ENCODE measurements at places on chromosomes 11 and 22.

GRCh38 chr11:104333977-104334376, 170.0 kb upstream of the PDGFD start:
- no peak for DNase-seq

GRCh38 chr11:14341968-14342367, 17.0 kb downstream of the RRAS2 start:
- DNase-seq, result no peak

DNA sequence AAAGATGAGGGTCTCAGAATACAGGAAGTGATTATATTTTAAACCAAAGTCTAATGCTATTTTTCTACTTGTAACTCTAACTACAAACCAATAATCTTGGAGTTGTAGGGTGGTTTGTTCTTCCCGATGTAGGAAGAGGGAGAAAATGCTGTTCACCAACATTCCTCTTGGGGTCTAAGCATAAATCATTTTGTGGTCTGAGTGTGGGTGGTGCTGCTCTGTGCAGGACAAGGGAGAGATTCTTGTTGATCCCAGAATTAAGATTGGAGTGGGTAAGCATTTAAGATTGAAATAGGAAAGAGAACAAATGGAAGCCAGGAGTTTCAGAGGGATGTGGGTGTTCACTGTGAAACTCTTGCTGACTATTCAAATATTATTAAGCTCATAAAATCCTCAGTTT, 38.6 kb upstream of the MMP13 start:
- no peak for DNase-seq

DNA sequence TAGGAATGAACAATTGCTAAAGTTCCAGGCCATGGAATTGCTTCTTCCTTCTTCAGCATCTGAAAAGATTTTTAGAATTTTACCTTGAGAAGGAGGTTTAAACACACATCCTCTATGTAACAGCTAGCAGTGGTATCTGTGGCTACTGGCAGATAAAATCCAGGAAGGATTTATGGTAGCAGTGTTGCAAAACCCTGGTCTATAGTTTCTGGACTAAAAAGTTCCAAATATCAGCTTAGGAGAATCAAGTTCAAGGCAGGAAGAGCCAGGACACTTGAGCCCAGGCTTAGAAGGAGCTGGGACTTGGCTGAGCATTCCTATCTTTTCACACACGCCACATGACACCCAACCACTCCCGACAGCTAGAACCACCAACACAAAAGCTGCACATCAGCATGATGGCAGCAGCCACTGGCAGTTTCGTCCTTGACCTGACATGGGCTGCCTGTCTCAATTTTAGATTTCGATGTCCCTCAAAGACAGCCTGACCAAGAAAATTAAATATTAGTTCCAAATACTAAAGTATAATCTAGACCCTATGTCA, 14.1 kb downstream of the LARGE2 start:
- no peak for DNase-seq

DNA sequence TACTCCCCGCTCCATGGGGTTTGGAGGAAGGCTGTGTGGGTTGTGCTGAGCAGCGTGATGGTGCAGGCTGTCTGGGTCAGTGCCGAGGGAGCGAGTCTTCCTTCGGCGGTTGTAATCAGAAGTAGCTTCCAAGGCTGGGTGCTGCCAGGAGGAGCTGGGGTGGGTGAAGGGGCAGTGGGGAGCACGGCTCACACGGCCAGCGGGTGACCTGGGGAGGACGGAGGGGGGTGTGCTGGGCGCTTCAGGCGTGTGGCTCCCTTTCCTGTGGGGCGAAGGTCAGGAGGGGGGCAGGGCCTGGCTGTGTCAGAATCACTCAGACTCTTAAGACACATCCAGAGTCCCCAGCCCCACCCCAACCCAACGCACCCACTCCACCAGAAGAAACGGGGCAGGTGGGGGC, 60.2 kb downstream of the LRP5 start:
- DNase-seq, result no peak

GRCh38 chr22:49660794-49661781, 166.6 kb downstream of the BRD1 start:
- no peak for DNase-seq

DNA sequence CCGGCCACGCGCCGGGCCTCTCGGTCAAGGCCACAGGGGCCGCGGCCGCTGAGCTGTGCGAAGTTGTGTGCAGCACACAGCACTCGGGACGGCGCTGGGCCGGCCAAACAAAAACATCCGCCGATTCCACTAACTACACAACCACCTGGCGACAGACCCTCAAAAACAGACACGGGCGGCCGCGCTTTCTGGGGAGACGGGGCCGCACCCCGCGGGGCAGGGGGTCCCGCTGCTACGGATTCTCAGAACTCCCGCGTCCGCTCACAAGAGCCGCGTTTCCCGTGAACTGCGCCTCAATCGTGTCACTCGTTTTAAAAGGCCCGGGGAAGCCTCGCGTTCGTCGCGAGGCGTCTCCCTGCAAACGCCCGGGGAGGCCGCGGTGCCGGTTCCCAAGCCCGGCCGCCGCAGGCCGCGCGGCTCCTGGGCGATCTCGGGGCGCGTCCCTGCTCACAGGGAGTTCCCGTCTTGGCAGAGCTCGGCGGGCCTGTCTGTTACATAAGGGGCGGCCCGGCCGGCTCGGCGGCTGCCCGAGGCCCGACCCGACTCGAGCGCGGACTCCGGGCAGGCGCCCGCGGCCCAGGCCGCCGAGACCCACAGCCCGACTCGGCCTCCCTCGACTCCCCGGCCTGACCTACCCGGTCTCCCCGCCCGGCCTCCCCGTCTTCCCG, 936 bp downstream of the BRD1 start:
- peak; percentile 39 for DNase-seq

GRCh38 chr11:107563702-107564101, 1.8 kb downstream of the ALKBH8 start:
- peak; percentile 21 for DNase-seq

DNA sequence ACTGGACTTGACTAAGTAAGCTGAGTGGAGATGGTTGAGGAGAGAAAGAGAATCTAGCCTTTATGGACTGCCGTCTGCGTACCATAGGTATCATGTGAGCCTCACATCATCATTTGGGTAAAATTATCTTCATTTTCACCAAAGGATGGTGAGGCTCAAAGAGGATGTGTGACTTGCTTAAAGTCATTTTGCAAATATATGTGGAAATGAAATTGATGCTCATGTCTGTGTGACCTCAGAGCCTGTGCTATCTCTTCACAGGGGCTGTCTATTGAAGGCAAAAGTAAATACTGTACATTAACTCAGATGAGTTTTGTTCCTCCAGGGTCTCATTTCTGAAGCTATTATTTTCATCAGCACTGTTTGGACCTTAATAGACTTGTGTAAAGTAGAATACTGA, 83.3 kb upstream of the ALKBH3 start:
- DNase-seq, result no peak

DNA sequence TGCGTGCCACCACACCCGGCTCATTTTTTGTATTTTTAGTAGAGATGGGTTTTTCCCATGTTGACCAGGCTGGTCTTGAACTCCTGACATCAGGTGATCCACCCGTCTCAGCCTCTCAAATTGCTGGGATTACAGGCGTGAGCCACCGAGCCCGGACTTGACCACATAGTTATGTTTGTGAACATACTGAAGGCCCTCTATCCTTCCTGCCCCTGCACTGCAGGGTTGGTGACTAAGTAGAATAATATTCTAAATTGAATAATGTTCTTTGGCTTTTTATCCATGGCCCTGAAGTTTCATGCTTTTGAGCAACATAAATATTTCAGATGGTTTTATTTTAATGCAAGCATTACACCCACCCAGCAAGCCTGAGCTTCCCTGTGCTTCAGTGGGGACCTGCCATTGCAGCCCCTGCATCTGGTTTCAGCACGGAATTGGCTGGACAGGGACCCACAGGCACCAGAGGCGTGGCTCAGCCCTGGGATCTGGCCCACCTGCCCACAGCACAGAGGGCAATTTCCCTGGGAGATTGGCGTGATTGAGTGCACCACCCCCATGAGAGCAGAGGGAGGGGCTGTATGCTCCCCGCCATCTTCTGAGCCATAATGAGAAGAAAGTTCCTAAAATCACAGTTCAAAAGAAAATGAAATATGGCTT, 460.5 kb downstream of the BRD1 start:
- no peak for DNase-seq

DNA sequence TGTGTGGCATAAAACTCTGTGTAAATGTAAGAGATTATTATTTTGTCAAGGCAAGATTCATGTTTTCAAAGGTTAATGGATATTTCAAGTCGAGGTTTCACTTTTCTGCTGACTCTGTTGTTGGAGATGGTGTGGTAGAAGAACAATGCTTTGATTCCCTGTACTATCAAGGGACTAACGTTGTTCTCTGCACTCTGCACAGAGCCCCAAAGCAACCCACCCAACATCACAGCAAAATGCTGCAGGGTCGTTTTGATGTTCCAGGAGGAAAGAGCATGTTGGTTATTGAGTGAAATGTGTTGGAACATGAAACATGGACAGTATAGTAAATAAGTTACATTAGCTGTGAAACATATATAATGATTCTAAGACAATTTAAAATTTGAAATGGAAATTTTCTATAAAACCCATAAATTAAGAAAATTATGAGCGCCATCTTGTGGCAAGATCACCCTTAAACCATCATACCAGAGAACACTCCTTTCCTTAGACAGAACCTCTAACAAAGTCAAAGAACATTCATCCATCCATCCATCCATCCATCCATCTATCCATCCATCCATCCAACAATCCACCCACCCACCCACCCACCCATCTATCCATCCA, 164.4 kb upstream of the ZBED5 start:
- DNase-seq, result no peak

DNA sequence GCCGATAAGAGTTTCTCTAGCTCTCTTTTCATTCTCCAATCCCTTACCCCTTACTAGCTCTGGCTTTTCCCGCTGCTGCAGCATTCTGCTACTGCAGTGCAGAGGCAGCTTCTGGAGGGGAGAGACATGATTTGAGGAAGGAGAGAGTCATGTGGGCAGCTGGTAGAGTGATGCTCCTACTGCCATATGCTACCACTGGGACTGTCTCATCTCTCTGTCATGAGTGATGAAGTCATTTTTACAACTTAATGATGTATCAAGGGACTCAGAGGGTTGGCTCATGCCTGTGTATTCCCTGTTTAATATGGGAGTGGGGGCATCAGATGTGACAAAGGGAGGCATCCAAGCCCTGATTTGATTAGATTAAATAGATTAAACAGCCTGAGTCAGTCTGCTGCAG, 11.3 kb downstream of the SLC17A6 start:
- no peak for DNase-seq

GRCh38 chr11:68923614-68924013, 19.9 kb downstream of the IGHMBP2 start:
- no peak for DNase-seq

- no peak for DNase-seq
These were observed 2.2 kb upstream of the DDX10 start for GRCh38 chr11:108662700-108663099.

DNA sequence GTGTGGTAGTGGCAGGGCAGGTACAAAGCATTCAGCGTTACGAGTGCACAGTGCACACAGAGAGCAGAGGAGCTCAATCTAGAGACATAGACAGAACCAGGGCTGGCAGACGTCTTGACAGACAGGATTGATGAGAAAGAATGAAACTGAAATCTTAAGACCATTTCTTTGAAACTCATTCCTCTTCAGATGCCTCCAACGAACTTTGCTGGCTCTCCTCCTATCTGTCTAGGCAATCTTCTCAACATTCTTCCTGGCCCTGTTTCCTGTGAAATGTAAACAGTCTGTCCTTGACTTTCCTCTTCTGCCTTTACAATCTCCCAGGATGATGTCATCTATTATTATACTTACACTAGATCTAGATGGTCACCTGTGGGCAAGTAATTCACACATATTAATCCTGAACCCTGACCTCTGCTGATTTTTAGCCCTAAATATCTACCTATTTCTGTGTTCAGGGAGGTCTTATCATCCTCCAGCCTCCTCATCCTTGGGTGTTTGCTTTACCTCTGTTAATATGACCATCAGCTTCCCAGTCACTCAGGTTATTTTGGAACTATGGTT, 119.5 kb downstream of the ENTHD1 start:
- DNase-seq, result peak; percentile 22

DNA sequence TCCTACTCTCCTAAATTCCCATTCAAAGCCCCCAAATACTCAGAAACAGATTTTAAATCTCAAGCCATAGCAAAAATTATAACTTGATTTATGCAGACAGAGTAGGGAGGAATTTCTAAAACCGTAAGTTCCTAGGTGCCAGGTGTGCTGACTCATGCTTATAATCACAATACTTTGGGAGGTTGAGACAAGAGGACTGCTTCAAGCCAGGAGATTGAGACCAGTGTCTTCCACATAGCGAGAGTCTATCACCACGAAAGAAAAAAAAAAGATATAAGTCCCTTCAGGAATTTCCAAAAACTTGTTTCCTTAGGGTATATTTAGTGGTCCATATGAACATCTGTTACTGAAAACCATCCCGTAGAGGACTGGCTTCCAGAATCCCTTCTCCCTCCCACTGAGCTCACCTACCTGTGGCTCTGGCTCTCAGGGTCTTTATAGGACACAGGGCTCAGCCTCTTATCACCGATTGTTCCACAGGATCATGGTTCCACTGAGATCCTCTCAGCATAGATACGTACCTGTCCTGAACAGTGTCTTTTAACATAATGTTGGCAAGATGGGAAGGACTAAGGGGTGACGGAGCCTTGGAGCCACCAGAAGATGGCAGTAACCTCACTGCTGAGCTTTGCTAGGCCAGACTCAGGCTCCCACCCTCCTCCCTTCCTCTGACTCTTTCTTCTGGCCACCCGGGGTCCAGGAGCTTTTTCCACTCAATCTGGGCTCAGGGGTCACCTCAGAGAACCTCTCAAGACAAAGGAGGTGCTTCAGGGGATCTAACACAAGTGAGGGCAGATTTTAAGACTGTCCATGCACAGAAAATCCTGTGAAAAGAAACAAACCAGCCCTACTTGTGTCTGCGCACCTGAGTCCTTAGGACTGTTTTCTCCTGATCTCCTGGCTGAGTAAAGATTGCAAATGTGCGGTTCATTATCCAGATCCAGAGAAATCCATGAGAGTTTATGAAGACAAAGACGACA, 117.5 kb upstream of the TOP3B start:
- no peak for DNase-seq

- peak; percentile 20 for DNase-seq
These were observed 38.6 kb downstream of the TRMU start for GRCh38 chr22:46373921-46374662.

DNA sequence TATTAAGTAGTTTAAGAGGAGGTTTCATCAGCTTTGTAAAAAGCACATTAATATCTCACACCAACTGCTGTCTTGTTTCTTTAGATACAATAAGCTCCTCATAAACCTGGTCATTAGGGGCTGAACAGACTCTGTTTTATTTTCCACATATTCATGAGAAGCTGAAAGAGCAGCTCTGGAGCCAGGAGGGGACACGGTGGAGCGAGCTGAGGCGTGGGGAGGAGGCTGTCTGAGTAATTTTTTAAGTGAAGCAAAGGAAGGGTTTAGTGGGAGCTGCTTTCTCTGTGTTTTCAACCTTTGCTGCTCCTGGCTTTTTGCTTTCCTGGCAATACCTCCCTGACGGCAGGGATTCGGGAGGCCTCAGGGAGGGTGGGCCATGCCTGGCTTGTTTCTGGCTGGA, 67.0 kb upstream of the EIF3D start:
- DNase-seq, result no peak

All from activated naive CD4-positive, alpha-beta T cell treated with Interleukin-2 at 50 U/mL for 16 hours (primary cell).